NCI-H774 (cell line): ENCODE measurements at places on chromosomes 2 and 18.

DNA sequence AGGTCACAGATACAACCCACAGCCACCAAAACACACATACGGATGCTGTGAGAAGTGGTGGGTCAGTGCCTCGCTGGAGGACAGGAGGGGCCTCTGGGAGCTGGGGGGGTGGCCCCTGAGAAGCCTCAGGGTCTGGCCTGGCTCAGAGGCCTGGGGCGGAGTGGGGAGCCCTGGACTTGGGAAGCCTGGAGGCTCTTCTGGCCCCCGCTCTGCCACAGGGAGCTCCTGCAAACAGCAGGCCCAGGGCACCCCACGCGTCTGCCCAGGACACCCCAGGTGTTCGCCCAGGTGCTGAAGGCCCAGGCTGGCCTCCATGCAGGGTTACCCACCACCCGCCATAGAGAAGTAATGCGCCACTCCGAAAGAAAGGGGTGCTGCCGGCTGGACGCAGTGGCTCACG lies 25.9 kb downstream of the THAP4 start:
- no peak for DNase-seq

DNA sequence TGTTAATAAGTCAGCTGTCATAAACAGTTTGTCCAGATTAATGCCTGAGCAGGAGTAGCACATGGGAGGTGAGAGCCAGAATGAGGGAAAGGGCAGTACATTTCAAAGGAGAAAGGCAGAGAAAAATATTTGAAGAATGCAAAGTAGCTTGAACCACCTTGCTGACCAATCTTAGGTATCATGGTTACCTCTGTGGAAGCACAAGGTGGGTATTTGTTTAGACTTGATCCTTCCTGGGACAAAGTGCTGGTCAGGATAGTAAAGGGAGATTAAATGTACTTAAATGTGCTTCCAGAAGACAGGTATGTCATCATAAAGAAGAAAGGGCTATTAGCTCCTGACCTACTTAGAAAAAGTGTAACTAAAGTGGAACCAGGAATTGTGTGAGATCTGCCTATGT lies 105.0 kb downstream of the LRRTM1 start:
- DNase-seq = no peak

GRCh38 chr2:37090019-37090477 lies 5.7 kb downstream of the GPATCH11 start:
- DNase-seq = no peak

DNA sequence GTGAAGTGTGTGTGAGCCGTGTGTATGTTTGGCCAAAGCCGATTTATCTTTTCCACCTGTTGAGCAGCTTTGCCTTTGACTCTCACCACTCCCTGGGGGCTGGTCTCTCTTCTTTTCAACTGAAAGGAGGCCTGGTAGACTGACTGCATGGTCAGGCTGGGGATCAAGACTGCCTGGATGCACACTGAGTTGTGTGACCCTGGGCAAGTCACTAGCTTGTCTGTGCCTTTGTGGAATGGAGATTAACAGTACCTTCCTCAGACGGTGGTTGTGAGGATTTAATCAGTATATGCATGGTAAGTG lies 85.5 kb downstream of the TANC1 start:
- DNase-seq = no peak

- no peak for DNase-seq
Observed at GRCh38 chr2:11998218-11998617, 251.8 kb downstream of the LPIN1 start.

DNA sequence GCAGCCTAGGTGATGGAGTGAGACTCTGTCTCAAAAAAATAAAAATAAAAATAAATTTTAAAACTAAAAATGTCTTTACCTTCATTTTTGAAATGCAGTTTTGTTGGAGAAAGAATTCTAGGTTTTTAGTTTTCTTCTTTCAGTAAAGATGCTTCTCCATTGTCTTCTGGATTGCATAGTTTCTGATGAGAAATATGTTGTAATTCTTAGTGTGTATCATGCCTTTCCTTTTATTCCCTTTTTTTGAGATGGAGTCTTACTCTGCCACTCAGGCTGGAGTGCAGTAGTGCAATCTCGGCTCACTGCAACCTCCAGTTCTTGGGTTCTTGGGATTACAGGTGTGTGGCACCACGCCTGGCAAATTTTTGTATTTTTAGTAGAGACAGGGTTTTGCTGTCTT lies 130.0 kb upstream of the FBXO11 start:
- no peak for DNase-seq

DNA sequence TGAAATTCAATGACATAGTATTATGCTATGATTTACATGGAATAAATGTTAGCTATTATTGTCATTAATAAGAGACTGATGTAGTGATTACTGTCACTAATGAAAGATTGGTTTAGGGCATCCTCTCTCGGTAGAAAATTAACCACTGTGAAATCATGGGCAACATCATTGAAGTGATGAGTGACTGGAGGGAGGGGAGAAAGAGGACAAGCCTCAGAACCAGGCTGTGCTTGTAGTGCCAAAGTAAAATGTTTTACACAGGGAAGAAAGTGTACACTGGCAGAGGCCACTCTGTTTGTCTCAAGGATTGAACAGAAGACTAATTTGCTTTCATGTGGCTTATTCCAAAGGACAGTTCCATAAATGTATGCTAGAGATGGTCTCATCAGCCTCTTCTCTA lies 456.2 kb upstream of the TCF4 start:
- DNase-seq = no peak

DNA sequence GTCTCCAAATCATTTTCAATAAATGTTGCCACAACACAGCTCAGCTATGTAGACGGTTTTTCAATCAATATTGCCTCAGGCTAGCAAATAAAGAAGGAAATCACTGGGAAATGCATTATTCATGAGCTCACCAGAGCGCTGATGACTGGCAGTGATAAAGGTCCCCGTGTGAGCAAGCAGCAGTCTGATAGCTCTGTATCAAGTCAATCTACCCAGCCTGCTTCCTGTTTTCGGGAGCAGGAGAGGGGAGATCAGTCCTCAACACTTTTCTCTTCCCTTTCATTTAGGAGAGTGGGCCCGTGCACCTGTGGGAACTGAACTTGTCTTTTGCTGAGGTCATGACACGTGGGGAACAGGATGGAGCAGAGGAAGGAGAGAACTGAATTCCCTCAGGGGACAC lies 253.9 kb upstream of the SIX2 start:
- DNase-seq = no peak

GRCh38 chr2:161052214-161052613 lies 108.0 kb upstream of the TANK start:
- no peak for DNase-seq

GRCh38 chr2:18456026-18456425 lies 104.4 kb downstream of the RDH14 start:
- DNase-seq = peak; percentile 22

DNA sequence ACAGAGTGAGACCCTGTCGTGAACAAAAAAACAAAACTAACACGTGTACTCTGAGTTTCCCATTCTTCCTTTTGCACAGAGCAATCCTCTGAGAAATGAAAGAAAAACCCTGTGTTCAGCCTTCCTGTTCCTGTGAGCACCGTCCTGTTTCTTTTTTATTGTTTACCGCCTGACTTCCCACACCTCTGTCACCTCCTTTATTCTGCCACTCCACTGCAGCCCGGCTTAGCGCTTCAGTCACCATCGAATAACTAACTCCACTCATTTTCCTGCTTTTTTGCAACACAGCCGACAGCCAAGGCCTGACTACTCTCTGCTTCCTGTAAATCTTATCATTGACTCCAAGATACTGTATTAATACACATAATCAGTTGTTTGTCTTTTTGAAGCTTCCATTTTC lies 40.9 kb downstream of the TGOLN2 start:
- DNase-seq = no peak

GRCh38 chr2:45283764-45284620 lies 274.7 kb upstream of the SIX2 start:
- DNase-seq = no peak

DNA sequence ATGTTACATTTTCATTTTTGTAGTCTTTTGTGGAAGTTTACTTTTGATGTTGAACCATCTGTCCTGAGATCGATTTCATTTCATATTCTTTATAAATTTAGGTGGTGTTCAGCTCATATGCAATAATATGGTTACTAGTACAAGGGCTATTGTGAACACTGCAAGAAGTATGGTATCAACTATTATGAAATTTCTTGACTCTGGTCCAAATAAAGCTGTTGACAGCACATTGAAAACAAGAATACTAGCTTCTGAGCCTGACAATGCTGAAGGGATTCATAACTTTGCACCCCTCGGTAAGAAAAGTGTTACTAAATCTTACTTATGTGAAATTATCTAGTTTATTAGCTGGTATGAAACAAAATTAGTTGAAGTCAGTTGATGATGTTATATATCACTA lies 124.9 kb upstream of the TTC27 start:
- no peak for DNase-seq

DNA sequence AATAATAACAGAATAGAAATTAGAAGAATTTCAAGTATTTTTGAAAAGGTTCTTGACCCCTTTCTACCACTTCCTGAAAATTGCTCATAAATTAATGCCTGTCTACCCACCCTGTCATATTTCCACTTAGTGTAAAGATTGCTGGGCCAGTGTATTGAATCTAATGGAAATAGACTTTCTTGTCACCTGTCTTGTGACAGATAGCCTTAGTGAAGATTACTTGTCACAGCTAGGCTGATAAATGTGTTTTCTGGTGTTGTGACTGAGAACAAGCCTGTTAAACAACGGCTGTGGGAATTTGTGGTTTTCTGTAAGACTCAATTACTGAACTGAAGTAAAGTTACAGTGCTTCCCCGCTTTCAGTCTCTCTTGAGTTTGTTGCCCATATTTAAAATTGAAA lies 37.0 kb downstream of the PIK3C3 start:
- no peak for DNase-seq

DNA sequence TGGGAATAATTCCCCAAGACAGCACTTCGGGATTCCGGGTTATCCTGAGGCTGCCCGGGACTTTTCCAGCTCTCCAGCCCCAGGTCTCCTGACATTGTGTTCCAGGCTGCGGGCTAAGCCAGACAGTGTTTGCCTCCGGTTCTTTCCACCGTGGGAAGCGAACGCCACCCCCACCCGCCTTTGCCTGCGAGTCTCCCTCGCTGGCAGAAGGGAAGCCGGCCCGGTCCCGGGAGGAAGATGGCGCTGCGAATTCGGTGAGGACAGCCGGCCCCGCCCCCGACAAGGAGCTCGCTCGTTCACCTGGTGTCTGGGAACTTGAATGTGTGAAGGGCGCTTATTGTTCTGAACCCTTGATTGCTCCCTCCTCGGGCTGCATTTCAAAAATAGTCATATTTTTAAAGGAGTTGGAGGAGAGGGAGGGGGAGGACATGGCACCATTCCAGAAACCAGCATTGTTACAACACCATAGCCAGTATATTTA lies 2.9 kb downstream of the LRATD1 start:
- DNase-seq = peak; percentile 79

DNA sequence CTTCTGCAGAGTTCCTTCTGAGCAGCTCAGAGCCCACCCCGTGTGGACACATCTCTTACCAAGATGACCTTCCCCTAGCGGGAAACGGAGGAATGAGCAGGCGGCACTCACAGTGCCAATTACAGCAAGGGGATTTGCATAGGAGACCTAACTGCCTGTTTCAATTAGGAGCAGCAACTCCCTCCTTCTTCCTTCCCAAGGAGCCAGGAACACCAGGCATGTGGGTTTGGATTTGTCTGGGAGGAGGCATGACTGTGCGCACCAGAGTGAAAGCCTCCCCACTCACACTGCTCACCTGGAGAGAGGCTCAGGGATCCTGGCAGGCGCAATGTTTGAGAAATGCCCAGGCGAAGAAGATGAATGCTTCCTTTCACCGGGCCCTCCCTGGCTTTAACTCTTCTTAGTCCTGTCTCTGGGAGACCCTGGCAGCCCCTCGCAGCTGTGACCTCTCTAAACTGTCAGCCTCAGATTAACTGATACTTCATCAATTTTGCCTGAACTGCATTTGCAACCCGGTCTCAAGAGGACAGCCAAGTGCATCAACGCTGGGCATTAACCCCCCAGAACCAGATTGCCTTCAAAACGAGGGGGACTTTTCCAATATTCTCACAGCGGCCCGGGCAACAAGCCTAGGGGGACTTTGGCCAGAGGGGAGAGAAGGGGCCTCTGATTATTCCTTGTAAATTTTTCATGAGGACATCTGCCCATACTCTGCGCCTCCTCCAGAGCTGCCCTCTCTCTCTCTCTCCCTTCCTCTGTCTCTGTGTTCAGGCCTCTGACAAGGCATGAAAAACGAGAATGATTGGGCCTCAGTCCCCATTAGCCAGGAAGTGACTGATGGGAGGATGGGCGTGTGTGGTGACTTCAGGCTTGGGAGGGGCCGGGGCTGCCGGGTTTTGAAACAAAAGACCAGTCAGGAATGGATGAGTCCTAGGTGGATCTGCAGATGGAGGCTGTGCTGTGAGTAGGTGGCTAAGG lies 93.8 kb downstream of the CMPK2 start:
- no peak for DNase-seq

GRCh38 chr2:73920577-73921545 lies 5.8 kb upstream of the DGUOK start:
- peak; percentile 4 for DNase-seq

GRCh38 chr2:72293620-72294019 lies 146.0 kb upstream of the CYP26B1 start:
- DNase-seq = no peak

DNA sequence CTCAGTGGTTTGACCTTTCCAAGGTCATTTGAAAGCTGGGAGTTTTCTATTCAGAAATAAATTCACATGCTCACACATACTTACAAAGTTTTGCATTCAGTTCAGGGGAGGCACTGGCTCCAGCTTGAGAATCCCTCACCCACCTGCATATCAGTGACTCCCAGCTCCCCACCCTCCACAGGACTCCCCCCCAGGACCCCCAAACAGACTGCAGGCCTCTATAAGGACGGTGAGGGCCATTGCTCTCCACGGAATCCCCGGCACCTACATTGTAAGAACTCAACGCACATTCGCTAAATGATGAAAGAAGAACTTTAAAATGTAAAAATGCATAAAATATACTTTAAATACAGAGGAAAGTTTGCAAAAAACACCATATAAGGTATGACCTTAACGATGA lies 97.2 kb upstream of the TEX51 start:
- DNase-seq = no peak

- no peak for DNase-seq
Observed at GRCh38 chr18:74373428-74373827, 57.8 kb downstream of the C18orf63 start.

DNA sequence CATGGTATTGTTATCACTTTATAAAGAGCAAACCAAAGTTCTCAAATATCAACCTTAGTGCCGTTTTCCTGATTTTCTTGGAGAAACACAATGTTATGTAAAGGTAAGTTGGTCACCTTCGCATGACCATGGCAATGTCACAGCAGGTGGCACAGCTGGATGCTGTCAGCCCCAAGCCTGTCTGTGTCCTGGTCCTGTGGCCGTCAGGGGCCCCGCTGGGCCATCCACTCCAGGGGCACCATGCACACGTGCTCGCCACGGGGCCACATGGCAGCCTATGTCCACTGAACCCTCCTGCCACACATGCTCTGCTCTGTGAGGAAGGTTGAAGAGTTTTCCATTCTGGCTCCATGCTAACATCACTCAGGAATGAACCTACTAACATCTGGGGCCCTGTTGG lies 85.9 kb downstream of the EIPR1 start:
- no peak for DNase-seq

- DNase-seq = no peak
Observed at GRCh38 chr2:39996653-39997080, 217.6 kb upstream of the THUMPD2 start.

GRCh38 chr2:109560265-109560664 lies 53.5 kb downstream of the SEPTIN10 start:
- no peak for DNase-seq
